T-helper 2 cell (primary cell): ENCODE measurements at places on chromosomes 1 and 21.

GRCh38 chr1:242425232-242425631, 99.3 kb downstream of the PLD5 start:
- peak; percentile 34 for DNase-seq

DNA sequence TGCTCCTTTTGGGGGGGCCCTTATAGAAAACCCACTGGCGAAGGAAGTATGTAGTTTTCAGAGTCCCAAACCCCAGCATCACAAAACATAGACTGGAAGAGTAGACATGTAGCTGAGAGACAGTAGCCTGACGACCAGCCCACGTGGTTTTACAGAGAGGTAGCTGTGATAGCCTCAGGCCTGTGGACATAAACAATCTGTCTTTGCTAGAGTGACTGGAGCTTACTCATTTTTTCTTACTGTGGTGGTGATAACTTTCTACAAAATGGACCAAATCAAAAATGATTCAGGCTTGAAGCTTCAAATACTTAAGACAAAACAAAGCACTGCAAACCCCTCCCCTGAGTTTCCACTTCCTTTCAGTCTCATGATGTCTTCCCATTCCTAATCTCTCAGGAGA, 497.0 kb downstream of the RWDD3 start:
- no peak for DNase-seq

- no peak for DNase-seq
Measured at GRCh38 chr1:232589812-232590743, 39.9 kb downstream of the SIPA1L2 start.

DNA sequence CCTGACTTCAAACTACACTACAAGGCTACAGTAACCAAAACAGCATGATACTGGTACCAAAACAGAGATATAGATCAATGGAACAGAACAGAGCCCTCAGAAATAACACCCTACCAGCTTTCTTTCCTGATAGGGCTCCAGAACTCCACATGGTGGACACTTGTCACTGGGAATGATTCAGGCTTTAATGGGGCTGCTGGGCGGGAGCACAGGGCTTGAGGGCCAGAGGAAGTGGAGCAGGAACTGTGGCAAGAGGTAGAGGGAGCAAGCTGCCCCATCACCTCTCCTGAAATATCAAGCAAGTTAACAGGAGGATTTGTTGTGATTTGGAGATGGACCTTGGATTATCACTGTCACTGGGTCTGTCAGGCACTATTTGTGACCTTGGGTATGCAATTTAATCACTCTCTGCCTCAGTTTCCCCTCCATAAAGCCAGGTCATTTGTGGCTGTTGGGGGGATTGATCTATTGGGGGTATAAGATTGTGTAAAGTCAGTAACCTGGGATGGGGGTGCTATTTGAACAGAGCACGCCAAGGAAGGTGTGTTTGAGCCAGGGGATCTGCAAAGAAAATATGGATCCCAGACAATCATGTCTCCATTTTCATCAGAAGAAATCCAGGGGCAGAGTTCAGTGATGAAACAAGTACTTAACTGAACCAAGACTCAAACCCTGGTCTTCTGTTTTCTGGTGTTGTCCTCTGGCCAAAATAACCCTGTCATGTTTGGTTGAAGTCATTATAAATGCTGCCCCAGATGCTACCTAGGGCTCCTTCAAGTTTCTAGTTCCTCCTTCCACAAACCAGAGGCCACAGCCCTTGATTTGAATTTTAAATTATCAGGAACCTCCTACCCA, 25.2 kb downstream of the ETS2 start:
- DNase-seq = no peak

- peak; percentile 98 for DNase-seq
Measured at GRCh38 chr1:235128456-235129328, at the start of gene TOMM20. Gene TOMM20, minus strand, starts transcription at chr1:235128837. Its CDS starts 122 bp downstream, at chr1:235128715.

DNA sequence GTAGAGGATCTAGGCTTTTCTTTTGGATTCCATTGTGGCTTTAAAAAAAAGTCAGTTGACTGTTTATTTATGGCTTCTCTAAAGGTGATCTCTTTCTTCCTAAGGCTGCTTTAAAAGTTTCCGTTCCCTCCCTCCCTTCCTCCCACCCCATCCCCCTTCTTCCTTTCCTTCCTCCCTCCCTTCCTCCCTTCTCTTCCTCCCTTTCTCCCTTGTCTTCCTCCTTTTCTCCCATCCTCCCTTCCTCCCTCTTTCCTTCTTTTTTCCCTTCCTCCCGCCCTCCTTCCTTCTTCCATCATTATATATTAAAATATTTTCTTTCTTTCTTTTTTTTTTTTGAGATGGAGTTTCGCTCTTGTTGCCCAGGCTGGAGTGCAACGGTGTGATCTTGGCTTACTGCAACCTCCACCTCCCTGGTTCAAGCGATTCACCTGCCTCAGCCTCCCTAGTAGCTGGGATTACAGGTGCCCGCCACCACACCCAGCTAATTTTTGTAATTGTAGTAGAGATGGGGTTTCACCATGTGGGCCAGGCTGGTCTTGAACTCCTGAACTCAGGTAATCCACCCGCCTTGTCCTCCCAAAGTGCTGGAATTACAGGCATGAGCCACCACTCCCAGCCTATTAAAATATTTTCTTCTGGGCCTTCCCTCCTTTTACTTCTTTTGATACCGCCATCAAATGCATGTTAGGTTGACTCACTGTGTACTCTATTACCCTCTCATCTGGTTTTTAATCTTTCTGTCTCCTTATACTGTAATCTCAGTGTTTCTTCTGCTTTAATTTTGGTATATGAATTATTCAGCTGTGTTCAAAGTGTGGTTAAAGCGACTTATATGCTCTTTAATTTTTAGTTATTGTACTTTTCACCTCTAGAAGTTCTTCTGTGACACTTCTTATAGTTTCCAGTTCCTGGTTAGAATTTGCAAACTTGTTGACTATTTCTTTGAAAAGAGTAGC, 59.2 kb upstream of the ATP5PO start:
- DNase-seq = no peak
